HFFc6 (cell line): ENCODE measurements at places on chromosomes 7 and 10. TPM values are rescaled to one million over a fixed set of nuclear protein-coding genes. Genes with fewer than 3 reads are reported as not detected.

The ADAM22 gene
- 0.12 to 0.24 TPM in 2 of 3 replicates, not detected in the other for total RNA-seq

The NUP205 gene
- 35.0 to 49.9 TPM (median 44.3 TPM) in 3 replicates for total RNA-seq

The PDCD11 gene
- total RNA-seq: 33.0 to 38.4 TPM (median 33.4 TPM) in 3 replicates

GRCh38 chr10:110074758-110075671, 67.2 kb downstream of the ADD3 start:
- H3K36me3 ChIP-seq: no peaks in the 10 kb centered on the region
- no peaks in the 10 kb centered on the region; the same call in 1 of the 2 replicates for H3K27me3 ChIP-seq
- H3K4me3 ChIP-seq: peak overlapping the region; percentile 75
- peaks cover 59% of the 10 kb centered on the region for H3K4me1 ChIP-seq
- peak; percentile 68 for DNase-seq
- peak overlapping the region; percentile 75 for H3K27ac ChIP-seq

GRCh38 chr7:157012113-157012547, 1.7 kb upstream of the MNX1 start:
- H3K27me3 ChIP-seq: peaks cover 68% of the 10 kb centered on the region
- H3K36me3 ChIP-seq: no peaks in the 10 kb centered on the region
- H3K4me1 ChIP-seq: no peaks in the 10 kb centered on the region
- no peak for DNase-seq
- no peak overlapping the region for H3K27ac ChIP-seq
- H3K4me3 ChIP-seq: no peak overlapping the region

- peaks cover 37% of the 10 kb centered on the region for H3K4me1 ChIP-seq
- H3K36me3 ChIP-seq: no peaks in the 10 kb centered on the region
- no peak overlapping the region for H3K4me3 ChIP-seq
- no peak overlapping the region for H3K27ac ChIP-seq
- H3K27me3 ChIP-seq: peaks cover 2% of the 10 kb centered on the region; the same call in 1 of the 2 replicates
Observed at GRCh38 chr10:17473228-17473950, 19.0 kb upstream of the ST8SIA6 start.

DNA sequence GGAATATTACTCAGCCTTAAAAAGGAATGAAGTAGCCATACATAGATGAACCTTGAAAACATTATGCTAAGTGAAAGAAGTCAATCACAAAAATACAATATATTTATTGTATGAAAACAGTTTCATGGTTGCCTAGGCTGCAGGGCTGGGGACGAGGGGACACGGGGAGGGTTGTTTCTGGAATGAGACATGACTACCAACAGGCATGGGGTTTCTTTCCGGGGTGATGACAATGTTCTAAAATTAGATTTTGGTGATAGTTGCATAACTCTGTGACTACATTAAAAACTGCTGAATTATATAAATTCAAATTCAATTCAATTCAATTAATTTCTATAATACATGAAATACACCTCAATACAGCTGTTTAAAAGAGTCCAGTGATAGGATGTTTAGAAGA, 88.0 kb downstream of the ARHGAP22 start:
- no peak for DNase-seq
- peaks cover 85% of the 10 kb centered on the region for H3K36me3 ChIP-seq
- no peak overlapping the region for H3K27ac ChIP-seq
- no peaks in the 10 kb centered on the region; the same call in none of the 2 replicates for H3K27me3 ChIP-seq
- no peak overlapping the region for H3K4me3 ChIP-seq

The EPO gene
- total RNA-seq: not detected in 3 replicates

The TAS2R41 gene
- total RNA-seq: not detected in 3 replicates

The DNAH11 gene
- total RNA-seq: 0.90 to 1.7 TPM (median 1.5 TPM) in 3 replicates

The ASB15 gene
- not detected in 2 replicates for total RNA-seq

The CFTR gene
- total RNA-seq: not detected in 3 replicates

DNA sequence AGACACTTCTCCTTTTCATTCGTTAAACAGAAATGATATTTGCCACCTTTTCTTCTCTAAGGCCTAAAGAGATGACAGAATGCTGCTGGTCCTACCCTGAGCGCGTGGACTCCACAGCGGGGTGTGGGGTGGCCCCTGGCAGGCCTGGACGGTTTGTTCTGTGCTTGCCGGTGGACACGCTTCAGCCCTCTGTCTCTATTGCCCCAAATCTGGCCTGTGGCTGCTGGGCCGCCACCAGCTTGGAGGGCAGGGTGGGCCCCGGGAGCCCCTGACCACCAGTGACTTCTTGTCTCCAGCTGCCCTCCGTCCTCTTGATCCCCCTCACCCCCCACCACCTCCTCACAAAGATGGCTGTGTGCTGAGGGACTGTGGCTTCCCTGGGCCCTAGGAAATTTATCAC, 5.7 kb downstream of the CHST3 start:
- peaks cover 33% of the 10 kb centered on the region for H3K36me3 ChIP-seq
- H3K27ac ChIP-seq: peak overlapping the region; percentile 73
- peaks cover 8% of the 10 kb centered on the region for H3K27me3 ChIP-seq
- H3K4me3 ChIP-seq: no peak overlapping the region

The MYO1G gene
- not detected in 3 replicates for total RNA-seq

DNA sequence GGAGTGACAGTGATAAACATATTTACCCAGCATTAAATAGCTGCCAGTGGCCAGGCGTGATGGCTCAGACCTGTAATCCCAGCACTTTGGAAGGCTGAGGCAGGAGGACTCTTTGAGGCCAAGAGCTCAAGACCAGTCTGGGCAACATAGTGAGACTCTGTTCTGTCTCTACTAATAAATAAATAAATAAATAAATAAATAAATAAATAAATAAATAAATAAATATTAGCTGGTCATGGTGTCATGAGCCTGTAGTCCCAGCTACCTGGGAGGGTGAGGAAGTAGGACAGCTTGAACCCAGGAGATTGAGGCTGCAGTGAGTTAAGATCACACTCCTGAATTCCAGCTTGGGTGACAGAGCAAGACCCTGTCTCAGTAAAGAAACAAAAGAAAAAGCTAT, 384.0 kb upstream of the ADARB2 start:
- H3K27me3 ChIP-seq: no peaks in the 10 kb centered on the region
- no peak overlapping the region for H3K4me3 ChIP-seq
- no peaks in the 10 kb centered on the region for H3K4me1 ChIP-seq
- no peak overlapping the region for H3K27ac ChIP-seq
- DNase-seq: no peak

DNA sequence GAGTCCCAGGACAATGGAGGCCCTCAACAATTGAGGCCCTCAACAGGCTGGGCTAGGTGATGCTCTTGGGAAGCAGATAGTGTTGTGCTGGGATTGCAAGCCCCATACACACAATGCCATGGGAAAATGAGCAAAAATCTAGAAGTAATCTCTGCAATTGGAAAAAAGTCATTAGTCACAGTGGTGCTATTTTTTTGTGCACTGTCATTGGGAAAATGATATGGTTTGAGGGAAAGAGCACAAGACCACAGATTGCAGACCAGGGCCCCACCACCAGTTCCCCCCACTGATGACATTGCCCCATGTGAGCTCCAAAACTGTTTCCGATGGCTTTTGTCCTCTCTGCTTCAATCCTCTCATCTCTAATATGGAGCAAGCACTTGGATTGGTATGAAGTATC, 1.9 kb downstream of the KCTD7 start:
- peaks cover 11% of the 10 kb centered on the region; the same call in 1 of the 2 replicates for H3K36me3 ChIP-seq
- H3K27ac ChIP-seq: no peak overlapping the region
- H3K27me3 ChIP-seq: no peaks in the 10 kb centered on the region; the same call in 1 of the 2 replicates

The PDZD8 gene
- 27.3 to 30.6 TPM (median 30.3 TPM) in 3 replicates for total RNA-seq

DNA sequence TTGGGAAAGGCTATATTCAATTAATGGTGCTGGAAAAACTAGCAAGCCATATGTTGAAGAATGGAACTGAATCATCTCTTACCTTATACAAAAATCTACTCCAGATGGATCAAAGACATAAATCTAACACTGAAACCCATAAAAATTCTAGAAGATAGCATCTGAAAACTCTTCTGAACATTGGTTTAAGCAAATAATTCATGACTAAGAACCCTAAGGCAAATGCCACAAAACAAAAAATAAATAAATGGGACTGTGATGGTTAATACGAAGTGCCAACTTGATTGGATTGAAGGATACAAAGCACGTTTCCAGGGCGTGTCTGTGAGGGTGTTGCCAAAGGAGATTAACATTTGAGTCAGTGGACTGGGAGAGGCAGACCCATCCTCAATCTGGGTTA, 1130.0 kb downstream of the DNAJB9 start:
- H3K4me1 ChIP-seq: no peaks in the 10 kb centered on the region
- no peak overlapping the region for H3K27ac ChIP-seq
- no peak for DNase-seq
- no peaks in the 10 kb centered on the region for H3K27me3 ChIP-seq
- H3K4me3 ChIP-seq: no peak overlapping the region
- peaks cover 4% of the 10 kb centered on the region; the same call in 1 of the 2 replicates for H3K36me3 ChIP-seq

- H3K4me3 ChIP-seq: peak overlapping the region; percentile 94
- DNase-seq: peak; percentile 30
- peak overlapping the region; percentile 95 for H3K27ac ChIP-seq
- H3K36me3 ChIP-seq: peaks cover 7% of the 10 kb centered on the region
Observed at GRCh38 chr7:88218836-88219605, 817 bp downstream of the SRI start.

DNA sequence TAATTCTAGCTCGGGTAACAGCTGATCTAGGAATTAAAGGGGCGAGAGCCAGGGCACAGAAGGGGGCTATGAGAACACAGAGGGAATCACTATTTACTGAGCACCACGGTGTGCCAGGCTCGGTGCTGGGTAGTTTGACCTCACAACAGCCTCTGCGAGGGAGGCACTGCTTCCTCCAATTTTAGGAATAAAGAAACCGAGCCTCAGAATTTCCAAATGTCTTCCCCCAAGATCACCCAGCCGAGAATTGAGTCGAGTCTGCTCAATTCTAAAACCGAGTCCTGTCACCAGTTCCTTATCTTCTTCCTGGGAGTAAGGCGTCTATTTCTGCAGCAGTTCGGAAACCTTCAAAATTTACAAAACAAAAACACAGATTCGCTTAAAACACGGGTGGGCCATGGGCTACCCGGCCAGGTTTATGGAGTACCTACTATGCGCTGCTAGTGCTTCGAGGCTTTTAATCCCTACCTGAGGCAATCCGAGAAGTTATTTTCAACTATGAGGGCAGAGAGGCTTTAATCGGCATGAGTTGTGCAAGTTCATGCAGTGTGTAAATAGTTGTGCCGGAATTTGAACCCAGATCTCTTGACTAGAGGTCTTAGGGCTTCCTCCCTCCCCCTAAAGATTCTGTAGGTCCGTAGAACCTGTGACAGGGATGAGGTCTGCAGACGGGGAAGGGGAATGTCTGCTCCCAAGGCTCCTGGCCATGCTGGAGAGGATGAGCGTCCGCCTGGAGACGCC, 872 bp upstream of the HMX2 start:
- peaks cover 74% of the 10 kb centered on the region for H3K27me3 ChIP-seq
- H3K4me3 ChIP-seq: no peak overlapping the region
- H3K36me3 ChIP-seq: no peaks in the 10 kb centered on the region
- no peak overlapping the region for H3K27ac ChIP-seq

DNA sequence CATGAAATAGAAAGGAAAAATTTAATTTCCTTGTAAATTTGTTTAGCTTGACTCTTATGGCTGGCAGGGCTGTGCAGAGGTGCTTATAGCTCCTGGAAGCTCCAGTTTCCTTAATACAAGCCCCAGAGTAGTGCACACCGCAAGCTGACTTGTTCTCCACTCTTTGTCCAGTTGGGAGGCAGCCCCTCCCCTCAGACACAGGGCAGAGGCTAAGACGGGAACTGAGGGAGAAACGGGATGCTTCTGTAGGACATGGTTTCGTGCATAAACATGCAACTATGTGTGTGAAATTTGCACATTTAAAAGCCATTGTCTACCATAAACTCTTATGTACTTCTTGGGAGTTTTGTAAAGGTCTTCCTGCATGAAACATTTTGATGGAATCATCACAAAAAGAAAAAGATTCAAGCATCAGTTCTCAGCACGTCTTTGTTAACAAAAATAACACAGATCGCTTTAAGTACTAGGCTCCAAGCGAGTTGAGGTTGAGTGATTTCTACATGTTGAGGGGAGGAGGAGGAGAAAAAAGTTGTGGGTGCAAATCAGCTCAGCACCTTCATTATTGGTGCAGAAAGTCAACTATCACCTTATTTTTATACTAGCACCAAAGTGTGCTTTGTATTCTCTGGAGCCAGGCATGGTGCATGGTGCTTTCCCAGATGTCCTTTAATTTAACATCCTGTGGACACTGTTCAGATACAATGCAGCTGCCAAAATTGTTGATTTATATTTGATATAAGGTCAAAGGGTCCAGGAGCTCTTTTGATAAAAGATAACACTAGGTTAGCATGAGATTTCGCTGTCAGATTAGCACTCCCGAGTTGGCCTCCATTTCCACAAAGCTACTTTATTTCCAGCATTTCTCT, 124.5 kb downstream of the CHN2 start:
- no peak overlapping the region for H3K4me3 ChIP-seq
- no peak for DNase-seq
- H3K36me3 ChIP-seq: no peaks in the 10 kb centered on the region
- no peaks in the 10 kb centered on the region for H3K4me1 ChIP-seq
- peaks cover 6% of the 10 kb centered on the region for H3K27me3 ChIP-seq

GRCh38 chr10:49237985-49238384, 49.8 kb upstream of the TMEM273 start:
- peaks cover 32% of the 10 kb centered on the region for H3K27me3 ChIP-seq
- no peaks in the 10 kb centered on the region for H3K4me1 ChIP-seq
- H3K4me3 ChIP-seq: no peak overlapping the region
- no peaks in the 10 kb centered on the region for H3K36me3 ChIP-seq
- H3K27ac ChIP-seq: no peak overlapping the region
- no peak for DNase-seq

The GPR141 gene
- total RNA-seq: not detected in 2 replicates

The OR2A5 gene
- not detected in 3 replicates for total RNA-seq

The CELF2 gene
- total RNA-seq: 2.7 and 4.4 TPM in 2 replicates

- no peak overlapping the region for H3K4me3 ChIP-seq
- peaks cover 8% of the 10 kb centered on the region for H3K4me1 ChIP-seq
- no peak for DNase-seq
- H3K27me3 ChIP-seq: peaks cover 21% of the 10 kb centered on the region
Observed at GRCh38 chr7:132393789-132394261, 182.4 kb downstream of the PLXNA4 start.

DNA sequence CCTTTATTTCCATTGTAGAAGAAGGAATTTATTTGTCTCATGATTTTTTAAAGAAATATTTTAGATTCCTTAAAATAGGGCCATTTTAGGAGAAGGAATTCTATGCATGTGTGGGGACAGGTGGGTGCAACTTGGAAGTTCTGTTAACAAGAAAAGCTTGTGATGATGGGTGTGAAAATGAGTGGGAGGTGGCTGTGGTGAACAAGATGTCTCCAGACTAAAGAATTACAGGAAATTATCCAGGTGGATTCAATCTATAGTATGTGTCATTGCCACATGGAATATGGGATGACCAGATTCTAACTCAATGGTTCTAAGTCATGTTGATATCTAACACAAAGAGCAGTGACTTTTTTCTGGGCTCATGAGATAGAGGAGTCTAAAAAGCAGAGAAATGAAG, 229.6 kb upstream of the IGFBP3 start:
- no peak overlapping the region for H3K27ac ChIP-seq
- H3K27me3 ChIP-seq: no peaks in the 10 kb centered on the region
- peaks cover 10% of the 10 kb centered on the region for H3K36me3 ChIP-seq
- DNase-seq: no peak
- no peak overlapping the region for H3K4me3 ChIP-seq

DNA sequence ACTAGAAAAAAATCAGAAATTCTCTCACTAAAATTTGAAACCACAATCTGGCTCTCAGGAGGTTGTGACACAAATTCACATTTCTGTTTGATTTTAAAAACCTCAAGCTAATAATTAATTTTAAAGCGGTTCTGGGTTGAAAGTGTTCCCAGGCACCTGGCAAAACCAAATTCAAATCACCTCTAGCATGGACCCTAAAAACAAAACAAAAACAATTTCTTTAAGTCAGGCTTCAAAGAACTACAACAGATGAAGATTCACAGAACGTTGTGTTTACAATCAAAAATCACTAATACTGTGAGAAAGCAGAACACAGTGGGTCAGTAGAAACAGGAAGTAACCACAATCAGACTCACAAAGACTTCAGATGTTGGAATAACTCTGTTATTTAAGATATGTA, 7.2 kb upstream of the RELN start:
- H3K27ac ChIP-seq: no peak overlapping the region
- peaks cover 3% of the 10 kb centered on the region; the same call in 1 of the 2 replicates for H3K27me3 ChIP-seq
- no peak for DNase-seq
- no peaks in the 10 kb centered on the region for H3K36me3 ChIP-seq
